ENCODE measurements at places on chromosomes 5 and 9. TPM values are rescaled to one million over a fixed set of nuclear protein-coding genes. Genes with fewer than 3 reads are reported as not detected.

SPINK13 gene
- not detected for total RNA-seq

- DNase-seq, result no peak
Observed at GRCh38 chr9:34123682-34124081, 2.8 kb downstream of the DCAF12 start.

DNA sequence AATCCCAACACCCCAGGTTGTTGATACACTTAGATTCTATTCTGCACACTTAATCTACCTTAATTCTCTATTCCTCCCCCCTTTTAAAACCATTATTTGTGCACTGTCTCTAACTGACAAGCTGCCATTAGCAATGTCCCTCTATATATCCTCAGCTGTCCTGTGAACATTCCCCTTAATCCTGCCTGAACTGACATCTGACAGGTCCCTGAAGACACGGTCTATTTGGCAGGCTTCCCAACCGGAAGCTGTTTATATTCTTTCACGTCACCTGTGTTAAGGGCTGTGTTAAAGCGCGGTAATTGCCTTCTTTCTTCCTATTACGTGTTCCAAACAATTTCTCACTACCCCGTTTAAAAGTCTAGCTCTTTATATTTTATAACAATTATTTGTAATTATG is 277.3 kb downstream of the CDH9 start:
- DNase-seq, result no peak

SHC3 gene
- 0.03 TPM for total RNA-seq

DNA sequence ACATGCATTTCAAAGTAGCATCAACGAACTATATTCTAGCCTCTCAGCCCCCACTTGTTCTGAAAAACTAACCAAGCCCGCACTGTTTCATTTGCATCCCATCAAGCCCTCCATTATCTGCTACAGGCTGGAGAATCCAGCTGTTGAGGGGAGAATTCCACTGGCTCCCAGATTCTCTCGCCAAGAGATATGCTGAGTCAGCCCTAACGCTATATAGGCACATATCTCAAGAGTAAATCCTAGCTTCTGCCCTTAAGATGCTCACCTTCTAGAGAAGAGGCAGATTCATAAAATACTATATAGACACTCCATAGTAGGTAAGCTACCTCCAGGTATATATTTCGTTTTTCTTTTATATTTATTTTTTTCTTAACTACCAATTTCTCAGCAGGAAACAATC is 266.4 kb upstream of the TARS1 start:
- DNase-seq, result no peak

NSG2 gene
- not detected for total RNA-seq

DNA sequence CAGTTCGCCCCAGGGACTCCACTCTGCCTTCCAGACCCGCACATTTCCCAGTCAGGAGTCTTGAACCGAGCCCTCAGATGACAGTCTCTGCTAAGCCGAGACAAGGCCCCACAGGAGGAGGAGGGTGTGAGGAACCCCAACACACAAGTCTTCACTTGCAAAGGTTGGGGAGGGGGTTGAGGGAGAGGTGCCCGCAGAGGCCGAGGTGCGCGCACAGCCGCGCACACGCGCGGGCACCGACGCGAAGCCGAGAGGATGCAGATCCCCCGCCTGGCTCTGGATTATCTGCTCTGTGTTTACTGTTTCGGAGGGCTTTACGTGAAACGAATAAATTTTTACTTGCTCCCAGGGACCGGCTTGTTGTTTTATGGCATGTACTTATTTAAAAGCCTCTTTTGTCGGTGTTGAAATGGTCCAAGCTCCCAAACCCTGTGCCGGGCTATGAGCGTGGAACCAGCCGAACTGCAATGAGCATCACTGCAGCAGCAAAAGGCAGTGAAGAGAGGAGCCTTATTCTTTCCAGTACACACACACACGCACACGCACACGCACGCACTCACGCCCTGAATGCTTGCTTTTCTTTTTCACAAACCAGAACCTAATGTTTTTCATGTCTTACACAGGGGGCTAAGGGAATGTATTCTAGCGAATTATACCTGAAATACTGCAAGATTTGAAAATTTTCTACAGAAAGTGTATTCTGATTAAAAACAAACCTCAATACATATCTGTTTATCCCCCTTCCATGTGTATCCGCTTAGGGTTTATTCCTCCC is 297.7 kb downstream of the PARP8 start:
- no peak for DNase-seq

DNA sequence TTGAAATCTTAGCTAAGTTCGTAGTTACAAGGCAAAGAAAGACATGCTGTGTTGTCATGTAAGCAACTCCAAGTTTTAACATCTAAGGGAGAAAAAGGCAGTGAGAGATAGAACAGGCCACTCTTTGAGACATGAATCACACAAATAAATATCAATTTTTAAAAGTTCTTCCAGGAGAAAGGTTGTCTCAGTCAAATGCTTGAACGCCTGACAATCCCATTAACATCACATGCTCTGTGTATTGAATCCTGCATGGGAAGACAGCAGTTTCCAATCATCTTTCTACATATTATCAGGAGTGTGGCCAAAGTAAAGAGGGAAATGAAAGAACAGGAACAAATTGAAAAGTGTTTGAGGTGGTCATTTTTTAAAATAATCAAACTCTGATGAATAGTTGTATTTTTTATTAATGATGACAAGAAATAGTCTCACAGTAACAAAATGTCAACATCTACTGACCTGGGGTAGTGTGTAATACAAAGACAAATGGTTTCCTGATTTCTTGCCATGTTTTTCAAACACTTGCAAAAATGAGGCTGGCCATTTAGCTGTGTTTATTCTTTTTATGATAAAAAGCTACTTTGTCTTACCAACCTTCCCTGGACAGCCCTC is 6.4 kb upstream of the C6 start:
- DNase-seq, result no peak

Measured in HT1080 (cell line).